ENCODE measurements at places on chromosomes 1 and 21.

- DNase-seq = no peak
Observed at GRCh38 chr1:7838714-7839113, 14.2 kb downstream of the UTS2 start.

- DNase-seq = no peak
Observed at GRCh38 chr1:6152181-6152580, 27.9 kb downstream of the CHD5 start.

DNA sequence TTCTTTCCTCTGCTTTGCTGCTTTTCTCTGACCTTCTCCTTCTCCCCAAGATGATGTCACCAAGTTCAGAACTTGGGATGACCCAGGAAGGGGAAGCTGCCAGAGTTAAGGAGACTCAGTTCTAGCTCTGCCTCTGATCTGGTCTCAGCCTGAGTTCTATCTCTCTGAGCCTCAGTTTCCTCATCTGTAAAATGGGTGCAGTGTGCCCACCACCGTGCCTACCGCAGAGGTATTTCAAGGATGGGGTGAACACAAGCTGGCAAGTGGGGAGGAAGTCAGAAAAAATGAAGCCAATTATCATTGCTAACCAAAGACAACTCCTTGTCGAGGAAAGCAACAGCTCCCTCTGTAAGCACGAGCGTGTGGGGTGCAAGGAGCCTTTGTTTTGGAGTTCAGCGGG is 249.7 kb downstream of the KAZN start:
- no peak for DNase-seq

DNA sequence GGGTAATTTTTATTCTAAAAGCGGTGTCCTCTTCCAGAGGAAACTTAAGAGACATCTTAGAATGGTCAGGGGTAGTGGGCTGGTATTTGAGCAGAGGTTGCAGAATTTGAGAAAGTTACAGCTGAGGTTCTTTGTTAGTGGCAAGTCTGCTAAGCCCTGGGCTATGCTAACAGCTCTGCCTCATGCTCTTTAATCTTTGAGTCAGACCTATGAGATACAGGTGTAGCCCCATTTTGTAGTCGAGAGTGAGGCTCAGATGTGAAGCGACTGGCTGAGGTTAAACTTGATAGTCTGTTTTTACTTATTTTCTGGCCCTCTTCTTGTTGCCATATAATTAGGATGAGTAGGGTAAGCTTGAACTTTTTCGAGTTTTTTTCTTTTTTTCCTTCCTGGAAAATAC is 4.7 kb downstream of the HMGN2 start:
- DNase-seq = no peak

DNA sequence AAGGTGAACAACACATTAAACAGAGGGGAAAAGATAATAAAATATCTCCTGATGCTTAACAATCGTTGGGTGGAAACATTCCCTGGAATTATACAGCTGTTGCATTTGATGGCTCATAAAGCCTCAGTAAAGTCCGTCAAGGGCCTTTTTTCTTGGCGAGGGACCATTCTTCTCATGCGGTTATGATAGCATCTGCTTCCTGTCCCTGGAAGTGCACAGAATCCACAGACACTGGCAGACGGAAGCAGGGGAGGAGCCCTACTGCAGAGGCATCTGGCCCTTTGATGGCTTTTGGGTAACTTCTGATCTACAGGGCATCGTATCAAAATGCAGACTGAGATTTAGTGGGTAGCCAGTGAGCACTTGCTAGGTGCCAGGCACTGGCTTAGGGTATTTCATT is 286.9 kb downstream of the KIF26B start:
- peak; percentile 11 for DNase-seq

GRCh38 chr1:112533029-112533428 is 24.3 kb downstream of the WNT2B start:
- no peak for DNase-seq

GRCh38 chr1:236035681-236036101 is 29.2 kb downstream of the NID1 start:
- no peak for DNase-seq

- DNase-seq = no peak
Observed at GRCh38 chr1:116733476-116734365, 20.5 kb upstream of the CD2 start.

DNA sequence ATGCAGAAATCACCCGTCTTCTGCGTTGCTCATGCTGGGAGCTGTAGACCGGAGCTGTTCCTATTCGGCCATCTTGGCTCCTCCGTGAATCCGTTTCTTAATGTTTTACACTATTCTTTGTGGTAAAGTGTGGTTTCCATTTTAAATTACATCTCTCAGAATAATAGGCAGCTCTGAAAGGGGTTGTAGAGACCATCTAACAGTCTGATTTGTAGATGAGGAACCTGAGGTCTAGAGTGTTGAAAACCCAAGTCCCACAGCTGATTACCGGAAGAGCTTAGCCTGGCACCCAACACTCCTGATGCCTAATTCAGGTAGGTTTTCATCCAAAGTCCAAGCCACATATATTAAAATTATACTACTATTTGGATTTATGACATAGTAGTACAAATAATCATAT is 144.0 kb downstream of the LEPR start:
- DNase-seq = no peak

GRCh38 chr1:24553931-24554330 is 2.0 kb upstream of the NCMAP start:
- no peak for DNase-seq

GRCh38 chr21:41891132-41891531 is 12.0 kb upstream of the PRDM15 start:
- no peak for DNase-seq

DNA sequence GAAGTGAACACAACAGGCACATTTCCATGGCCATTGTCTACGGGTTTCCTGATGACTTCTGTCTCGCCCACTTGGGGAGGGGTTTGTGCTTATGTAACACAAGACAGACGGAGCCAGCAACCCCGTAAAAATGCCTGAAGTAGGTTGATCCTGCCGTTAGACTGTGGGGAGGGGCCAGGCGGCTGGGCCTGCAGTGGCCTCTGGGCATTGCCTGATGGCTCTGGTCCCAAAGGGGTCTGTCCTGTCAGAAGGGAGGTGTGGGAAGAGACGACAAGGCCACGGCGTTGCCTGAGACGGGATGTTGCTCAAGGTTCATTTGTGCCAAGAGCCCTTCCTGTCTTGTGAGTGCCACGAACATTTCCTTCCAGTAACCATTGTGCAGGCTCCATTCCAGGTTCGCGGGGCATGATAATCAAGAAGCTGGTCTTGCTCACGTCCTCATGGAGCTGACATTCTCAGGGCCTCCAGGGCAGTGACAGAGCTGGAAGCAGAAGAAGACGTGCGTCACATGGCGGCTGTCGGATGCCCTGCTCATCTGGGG is 44.7 kb downstream of the ABCG1 start:
- DNase-seq = no peak

- DNase-seq = no peak
Observed at GRCh38 chr1:89610457-89611011, 22.4 kb upstream of the LRRC8C start.

DNA sequence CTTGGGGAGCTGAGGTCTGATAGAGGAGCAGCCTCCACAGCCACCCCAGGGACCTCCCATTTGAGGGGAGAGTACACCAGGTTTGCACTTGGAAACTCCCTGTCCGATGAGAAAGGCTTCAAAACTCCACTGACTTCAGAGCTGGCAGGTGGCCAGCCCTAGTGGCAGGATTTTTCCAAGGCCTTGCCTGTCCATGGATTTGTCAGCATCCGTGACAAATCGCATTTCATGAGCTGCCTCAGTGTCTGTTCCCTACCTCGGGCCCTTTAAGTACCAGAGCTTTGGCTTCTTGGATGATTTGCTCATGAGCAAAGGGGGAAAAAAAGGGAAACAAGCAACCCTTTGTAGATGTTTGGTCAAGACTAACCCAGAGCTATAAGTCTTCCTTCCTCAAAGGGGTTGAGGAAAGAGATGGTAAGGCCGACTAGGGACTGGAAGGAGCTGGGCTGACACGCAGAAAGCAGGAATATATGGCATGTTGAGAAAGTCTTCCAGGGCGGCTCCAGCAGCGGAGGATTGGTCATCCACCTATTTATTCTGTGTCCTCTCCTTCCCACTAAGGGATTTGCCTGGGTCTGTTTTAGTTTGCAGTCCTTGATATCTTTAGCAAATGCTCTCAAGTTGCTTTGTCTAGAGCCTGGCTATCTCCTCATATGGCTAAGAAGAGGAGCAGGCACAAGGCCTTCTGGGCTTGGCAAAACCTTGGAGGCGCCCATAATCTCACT is 2.7 kb upstream of the HSPG2 start:
- peak; percentile 89 for DNase-seq

DNA sequence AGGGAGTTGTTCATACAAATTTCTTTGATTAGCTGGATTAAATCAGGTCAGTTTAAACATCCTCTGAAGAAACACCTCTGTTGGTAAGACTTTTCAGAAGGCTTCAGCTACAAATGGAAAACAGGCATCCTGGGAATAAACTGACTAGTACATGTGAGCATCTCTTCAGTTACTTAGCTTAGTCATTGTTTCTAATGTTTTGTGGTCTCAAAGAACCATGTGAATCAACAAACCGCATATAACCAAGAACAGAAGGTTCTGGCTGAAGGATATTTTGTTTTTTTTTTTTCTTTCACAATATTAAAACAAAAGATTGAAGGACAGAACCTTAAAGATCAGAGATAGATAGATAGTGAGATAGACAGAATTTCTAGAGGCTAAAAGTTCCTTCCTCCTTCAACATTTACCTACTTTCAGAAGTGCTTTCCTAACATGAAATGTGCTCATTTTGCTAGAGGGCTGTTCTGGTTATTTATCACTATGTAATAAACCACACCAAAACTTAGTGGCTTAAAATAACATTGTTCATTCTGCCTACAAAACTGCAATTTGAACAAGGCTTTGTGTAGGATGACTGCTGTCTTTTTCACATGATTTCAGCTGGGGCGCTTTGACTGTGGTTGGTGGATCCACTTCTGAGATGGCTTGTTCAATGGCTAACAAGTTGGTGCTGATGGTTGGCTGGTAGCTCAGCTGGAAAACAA is 119.8 kb upstream of the PTGFR start:
- DNase-seq = peak; percentile 68

DNA sequence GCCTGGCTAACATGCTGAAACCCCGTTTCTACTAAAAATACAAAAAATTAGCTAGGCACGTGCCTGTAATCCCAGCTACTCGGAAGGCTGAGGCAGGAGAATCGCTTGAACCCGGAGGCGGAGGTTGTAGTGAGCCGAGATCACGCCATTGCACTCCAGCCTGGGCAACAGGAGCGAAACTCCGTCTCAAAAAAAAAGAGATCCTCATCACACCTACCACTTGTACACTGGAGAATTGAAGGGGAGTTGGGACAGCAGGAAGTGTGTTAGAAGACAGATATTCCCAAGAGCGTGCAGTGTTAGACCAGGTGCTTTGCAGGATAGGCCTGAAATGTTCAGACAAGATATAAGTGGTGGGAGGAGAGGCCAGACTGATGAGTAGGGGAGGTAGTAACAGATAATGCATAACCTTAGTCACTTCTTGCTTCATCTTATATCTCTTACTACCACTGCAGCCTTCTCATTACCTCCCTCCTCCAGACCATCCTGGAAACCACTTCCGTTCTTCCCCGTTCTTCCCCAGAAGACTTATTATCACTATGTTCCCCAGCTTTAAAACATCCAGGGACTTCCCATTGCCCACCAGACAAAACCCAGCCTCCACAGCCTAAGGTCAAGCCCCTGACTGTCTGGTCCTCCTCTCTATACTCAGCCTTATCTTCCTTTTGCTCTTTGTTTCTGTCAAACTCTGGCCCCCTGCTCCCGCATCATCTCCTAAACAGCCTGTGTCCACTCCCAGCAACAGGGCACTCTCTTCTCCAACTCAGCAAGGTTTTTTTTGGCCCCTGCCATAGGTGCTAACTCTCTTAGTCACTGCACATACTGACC is 21.3 kb downstream of the FAM20B start:
- DNase-seq = no peak

DNA sequence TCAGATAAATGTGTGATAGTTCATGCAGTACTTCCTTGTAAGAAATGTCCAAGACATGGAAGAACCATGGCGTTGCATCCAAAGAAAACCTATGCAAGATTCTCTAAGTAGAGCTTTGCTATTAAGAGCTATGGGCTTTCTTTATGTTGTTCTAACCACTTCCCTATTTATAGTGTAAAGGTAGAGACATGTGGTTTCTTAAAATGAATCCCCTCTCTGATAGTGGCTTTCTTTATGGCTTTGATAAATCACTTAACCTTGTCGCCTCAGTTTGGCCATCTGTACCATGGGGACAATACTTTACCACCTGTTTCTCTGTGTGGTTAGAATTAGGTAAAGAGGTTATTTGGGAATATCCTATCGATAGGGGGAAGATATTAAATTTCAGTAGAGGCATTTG is 305.5 kb downstream of the NFIA start:
- no peak for DNase-seq

DNA sequence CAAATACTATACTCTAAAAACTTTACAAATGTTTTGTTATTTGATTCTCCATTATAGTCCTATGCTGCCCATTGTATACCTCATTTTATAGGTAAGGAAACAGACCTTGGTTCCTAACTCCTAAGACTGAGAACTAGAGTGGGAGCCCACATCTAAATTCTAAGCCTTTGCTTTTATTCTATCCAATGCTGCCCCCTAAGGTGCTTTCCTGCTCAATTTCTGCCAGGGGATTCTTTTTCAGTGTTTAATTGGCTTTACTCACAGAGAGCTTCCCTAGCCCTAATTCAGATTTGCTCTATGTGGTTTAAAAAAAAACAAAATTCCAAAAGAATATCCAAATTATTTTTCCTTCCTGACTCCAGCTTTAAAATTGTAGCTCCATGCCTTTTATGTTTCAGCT is 64.5 kb downstream of the KIF14 start:
- no peak for DNase-seq

- no peak for DNase-seq
Observed at GRCh38 chr1:193031431-193031830, 27.7 kb downstream of the UCHL5 start.

DNA sequence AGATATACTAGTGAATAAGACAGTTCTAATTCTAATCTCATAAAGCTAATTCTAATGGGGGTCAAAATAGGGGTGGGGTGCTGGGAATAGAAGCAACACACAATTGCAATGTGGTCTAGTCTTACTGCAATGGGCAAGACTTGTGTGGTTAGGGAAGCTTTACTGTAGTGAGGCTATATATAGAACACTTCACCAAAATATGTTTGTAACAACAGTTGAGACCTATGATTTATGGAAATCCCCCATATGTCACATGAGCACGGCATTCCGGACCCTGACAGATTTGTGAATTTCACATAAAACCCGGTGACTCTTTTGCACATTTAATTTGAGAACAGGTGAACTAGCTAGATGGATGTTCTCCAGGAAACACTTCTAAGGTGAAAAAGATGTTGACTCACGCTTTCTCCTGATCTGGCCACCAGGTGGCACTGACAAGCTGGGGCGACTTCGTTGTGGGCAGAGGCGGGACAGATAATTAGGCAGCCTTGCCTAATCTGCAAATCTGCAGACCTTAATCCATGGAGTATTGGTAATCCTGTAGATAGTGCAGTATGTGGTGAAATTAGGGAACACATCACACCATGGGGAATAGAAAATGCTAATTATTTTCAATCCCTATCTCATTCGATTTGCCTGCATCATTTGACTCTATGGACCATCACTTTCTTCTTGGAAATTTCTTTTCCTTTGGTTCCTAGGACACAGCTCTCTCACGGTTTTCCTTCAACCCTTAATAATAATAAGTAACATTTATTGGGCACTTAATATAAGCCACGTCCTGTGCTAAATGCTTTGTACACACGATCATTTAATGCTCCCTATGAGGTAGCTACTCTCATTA is 37.7 kb downstream of the KIAA0040 start:
- no peak for DNase-seq
